ENCODE measurements at places on chromosomes 16 and 17.

GRCh38 chr17:74455025-74455545 is 11.3 kb upstream of the CD300A start:
- no peak for DNase-seq

GRCh38 chr16:50505714-50506542 is 42.3 kb upstream of the NKD1 start:
- DNase-seq = no peak

- DNase-seq = no peak
Measured at GRCh38 chr17:45195424-45195823, 26.3 kb upstream of the FMNL1 start.

DNA sequence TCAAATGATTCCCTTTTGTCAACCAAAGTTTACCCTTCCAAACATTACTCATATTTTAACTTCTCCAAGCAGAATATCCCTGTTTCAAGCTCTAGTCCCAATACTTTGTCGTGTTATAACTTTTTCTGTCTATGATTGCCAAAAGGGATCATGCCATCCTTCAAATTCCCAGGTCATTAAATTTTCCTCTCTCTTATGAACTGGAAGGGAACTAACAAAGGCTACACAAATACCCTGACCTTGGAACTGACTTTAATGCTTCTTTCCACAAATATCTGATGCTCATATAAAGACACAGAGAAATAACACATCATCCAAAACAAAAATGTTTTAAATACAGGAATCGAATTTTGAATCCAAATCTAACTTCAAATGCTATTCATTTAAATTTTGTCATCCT is 1352.7 kb downstream of the CDH11 start:
- DNase-seq = no peak

- DNase-seq = no peak
Measured at GRCh38 chr17:31155208-31155810, 60.5 kb downstream of the NF1 start.

- no peak for DNase-seq
Measured at GRCh38 chr16:47892999-47893398, 262.8 kb downstream of the ABCC12 start.

DNA sequence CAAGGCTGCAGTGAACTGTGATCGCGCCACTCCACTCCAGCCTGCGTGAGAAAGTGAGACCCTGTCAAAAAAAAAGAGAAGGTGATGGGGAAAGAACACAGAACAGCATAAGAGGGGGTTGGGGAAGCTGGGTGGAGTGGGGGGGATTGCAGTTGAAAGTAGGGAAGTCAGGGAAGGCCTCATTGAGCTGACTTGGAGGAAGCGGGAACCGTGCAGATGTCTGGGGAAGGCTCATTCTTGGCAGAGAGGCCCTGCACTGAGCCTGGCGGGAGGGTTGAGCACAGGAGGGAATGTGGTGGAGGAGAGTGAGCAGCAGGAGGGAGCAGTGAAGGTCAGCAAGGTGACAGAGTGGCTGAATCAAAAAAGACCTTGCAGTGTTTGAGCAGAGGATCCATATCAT is 26.9 kb downstream of the IL4R start:
- DNase-seq = no peak

GRCh38 chr16:77912617-77913016 is 109.7 kb upstream of the CLEC3A start:
- DNase-seq = no peak

- peak; percentile 74 for DNase-seq
Measured at GRCh38 chr17:45228763-45229539, 7.3 kb downstream of the FMNL1 start.

DNA sequence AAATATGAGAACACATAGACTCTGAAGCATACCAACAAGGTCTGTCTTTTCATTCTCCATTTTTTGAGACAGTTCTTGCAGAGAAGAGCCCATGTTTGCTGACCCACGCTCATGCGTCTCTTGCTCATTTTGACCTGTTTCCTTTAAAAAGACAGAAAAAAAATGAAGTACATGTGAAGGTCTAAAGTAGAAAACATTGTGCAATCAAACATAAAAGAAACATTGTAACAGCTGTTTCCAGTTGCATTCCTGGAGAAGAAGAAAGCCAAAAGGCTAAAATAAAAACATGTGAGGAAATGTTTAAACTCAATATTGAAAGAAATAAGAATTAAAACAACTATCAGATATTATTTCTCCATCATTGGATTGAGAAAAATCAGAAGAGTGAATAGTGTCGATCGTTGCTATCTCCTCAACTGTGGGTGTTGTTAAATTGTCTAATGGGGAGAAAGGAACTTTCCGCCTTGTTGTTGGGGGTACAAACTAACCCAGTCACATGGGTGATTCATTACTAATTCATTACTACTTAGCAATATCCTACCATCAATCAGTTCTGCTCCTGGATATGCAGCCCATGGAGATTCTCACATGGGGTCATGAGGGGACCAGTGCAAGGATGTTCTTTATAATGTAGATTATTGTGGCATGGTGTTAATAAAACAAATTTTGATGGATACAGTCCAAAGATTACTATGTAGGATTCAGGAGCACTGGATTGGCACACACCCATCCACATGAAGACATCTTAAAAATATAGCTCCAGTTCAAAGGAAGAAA is 9.5 kb downstream of the ABCA9 start:
- DNase-seq = no peak

DNA sequence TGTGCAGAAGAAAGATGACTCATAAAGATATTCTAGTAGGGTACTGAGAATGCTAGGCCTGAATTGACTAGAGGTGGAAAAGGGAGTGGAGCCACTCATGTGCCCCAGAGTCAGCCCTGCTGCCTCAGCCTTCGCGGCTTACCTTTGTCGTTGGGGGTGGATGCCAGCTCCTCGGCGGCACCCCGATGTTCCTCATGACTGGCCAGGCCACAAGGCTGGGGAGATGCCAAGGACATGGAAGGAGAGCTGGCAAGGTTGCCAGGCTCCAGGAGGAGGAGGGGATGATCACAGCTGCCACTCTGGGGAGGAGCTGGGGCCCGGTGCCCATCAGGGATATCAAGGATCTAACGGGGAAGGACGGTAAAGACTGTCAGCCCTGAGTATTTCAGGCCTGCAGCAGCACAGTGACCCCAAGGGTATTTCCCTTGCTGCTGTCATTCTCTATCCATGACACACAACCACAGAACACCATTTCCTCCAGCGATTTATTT is 9.7 kb upstream of the SLC35B1 start:
- no peak for DNase-seq

GRCh38 chr17:44820631-44821212 is 9.4 kb downstream of the GJC1 start:
- DNase-seq = no peak

DNA sequence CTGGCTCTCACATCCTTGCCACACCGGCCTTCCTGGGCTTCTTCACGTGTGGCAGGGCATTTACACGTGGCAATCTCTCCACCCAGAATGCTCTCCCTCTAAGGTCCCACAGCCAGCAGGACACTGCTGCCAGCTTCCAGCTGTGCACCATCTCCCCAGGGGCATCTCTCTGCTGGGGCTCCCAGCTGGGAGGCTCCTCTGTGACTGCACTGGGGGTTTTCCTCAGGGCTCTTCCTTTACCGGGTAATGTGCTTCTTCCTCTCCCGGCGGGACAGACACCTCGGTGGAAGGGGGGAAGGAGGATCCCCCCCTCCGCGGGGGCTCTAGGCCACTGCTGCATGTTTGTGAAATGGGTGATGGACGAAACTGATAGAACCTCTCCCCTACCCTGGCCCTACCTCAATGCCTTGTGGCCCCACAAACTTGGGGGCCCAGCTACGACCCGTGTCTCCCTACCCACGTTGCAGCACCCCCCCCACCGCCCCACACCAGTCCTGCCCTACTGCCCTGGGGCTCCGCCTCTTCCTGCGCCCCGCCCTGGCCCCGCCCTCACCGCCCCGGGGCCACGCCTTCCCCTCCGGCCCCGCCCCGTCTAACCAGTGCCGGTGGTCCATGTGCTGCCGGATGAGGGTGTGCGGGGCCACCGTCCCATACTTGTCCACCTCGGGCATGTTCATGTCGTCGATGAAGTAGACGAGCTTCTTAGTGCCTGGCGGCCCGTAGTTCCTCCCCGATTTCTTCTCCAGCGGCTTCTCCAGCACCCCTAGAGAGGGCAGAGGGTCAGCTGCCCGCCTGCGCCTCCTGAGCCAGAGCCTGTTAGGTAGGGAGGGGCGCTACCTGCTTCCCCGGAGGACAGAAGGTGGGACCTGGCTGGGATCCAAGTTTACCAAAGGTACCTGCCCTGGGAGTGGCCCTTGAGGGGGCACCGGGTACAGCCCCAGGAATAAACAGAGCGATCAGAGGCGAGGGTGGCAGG is 92.6 kb downstream of the DNAH17 start:
- DNase-seq = peak; percentile 77

DNA sequence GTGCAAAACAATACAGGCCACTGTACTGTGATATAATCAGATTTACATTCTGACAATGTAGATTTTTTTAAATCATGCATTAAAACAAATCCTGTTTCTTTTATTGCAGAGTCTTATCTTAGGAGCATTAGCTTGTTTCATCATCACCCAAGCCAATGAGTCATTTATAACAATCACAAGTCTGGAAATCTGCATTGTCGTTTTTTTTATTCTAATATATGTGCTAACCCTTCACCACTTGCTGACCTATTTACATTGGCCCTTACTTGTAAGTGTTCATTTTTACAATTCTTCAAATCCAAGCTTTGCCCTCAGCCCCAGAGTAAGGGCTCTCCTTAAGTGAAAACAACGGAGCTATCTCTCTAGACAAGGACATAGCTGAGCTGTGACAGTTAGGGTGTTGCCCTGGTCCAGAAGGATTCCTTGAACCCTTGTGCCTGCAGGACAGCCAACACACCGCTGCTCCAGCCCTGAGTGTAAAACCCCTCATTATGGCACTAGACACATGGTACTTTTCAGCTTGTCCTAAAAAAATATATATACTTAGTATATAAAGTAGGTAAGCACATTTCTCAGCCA is 3.7 kb downstream of the CMTM1 start:
- DNase-seq = no peak

GRCh38 chr16:68190736-68191510 is 45.0 kb downstream of the ESRP2 start:
- DNase-seq = no peak

DNA sequence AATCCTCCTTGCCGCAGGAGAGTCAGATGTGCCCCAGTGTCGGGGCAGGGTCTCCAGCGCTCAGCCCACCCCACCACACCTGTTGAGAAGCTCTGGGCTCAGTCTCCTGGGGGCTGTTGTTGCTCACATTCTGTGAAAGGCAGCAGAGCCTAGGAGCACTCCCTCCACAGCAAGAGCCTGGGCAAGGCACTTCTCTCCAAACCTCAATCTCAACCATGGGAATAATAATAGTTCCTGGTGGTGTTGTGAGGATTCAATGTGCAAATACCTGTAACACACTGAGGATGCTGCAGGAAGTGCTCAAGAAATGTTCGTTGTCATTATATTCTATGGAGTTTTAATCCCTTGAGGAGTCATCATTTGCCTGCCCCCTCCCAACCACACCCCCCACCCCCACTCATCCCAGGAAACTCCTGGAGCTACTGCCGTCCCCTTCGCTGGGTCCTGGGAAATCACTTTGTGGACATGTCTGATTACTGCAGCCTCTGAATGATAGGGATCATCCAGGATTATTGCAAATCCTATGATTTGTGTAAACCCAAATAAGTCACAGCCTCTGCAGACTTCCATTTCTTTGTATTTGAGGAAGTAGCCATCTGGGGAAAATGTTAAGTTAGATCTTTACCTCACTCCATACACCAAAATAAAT is 61.5 kb downstream of the CCT6B start:
- no peak for DNase-seq

GRCh38 chr17:78882540-78883088 is 20.4 kb downstream of the CEP295NL start:
- no peak for DNase-seq

DNA sequence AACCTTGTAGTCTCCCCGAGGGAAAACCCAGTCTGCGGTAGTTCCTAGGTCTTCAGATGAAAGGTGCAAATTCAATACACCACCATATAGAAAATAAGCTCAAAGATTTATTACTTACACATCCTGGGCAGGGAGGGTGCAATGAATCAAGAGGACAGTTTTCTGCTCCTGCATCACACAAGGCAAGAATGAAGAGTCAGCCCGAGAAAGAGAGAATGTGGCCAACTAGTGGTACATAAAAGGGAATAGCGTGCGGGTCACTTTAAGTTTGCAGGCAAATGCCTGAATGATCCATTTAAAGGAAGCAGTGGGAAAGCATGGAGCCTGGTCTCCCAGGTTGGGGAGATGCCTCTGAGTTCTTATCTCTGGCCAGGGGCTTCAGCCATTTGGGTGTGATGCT is 403.4 kb downstream of the GRIN2A start:
- no peak for DNase-seq
